ENCODE measurements at places on chromosomes 11 and 22. TPM values are rescaled to one million over a fixed set of nuclear protein-coding genes. Genes with fewer than 3 reads are reported as not detected.

OR52B6 gene
- not detected for total RNA-seq

DCDC1 gene
- total RNA-seq: not detected

- H3K4me3 ChIP-seq: no peak overlapping the region
- H3K27me3 ChIP-seq: peaks cover 2% of the 10 kb centered on the region
- DNase-seq: peak; percentile 17
- H3K27ac ChIP-seq: no peak overlapping the region
Observed at GRCh38 chr22:20156611-20157429, 6.0 kb upstream of the CCDC188 start.

HPS5 gene
- total RNA-seq: 24.5 TPM

SLC22A6 gene
- total RNA-seq: not detected

DNA sequence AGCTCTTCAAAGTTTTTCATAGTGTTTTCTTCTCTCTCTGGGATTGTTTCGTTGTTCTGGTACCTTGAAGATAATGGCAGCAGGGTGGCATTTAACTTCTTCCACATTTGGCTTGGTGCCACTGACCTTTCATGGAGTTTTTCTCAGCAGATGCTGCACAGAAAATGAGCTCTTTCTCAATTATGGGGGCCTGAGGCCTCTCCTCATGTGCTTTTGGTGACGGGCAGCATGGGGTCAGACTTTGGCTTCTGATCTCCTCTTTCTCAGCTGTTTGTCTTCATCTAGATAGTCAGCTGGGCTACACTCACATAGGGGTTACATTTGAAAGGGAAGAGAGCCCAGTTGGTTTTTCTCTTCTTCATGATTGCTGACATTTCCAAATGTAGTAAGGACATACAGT lies 76.3 kb downstream of the FAT3 start:
- no peaks in the 10 kb centered on the region for H3K27me3 ChIP-seq
- H3K4me3 ChIP-seq: no peak overlapping the region
- no peaks in the 10 kb centered on the region for H3K4me1 ChIP-seq
- no peak overlapping the region for H3K27ac ChIP-seq
- H3K36me3 ChIP-seq: no peaks in the 10 kb centered on the region

DNA sequence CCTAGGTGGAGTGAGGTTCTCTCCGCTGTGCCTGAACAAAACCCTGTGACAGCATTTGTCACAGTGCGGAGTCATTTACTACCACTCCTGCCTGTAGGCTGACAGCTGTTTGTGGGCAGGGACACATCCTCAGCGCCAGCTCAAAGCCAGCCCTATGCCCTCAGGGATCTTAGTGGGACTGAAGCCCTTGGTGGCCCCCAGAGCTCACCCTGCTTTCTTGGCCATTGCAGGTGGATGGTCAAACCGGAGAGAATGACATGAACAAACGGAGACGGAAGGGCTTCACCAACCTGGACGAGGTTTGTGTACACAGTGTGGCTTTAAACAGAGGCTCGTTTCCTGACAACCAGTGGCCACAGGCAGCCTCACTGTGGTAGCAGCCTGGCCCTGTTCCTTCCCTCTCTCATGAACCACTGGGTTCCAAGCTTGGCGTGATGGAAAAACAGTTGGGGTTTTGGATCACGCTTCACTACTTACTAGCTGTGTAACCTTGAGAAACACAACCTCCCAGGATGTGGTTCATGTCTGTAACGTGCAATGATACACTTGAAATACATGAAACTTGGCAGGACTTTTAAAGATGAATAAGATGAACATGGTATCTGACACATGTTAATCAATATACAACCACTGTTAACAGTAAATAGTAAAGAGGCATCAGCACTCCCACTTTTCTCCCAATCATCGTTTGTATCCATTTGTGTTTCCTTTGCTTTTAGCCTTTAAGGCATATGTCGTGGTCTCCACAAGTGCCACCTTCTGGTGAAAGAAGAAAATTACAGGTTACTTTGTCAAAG lies 125.8 kb downstream of the MICAL2 start:
- H3K4me1 ChIP-seq: peaks cover 7% of the 10 kb centered on the region
- no peaks in the 10 kb centered on the region for H3K36me3 ChIP-seq
- no peak overlapping the region for H3K4me3 ChIP-seq
- DNase-seq: peak; percentile 48

RTN4R gene
- total RNA-seq: 0.87 TPM

CRYBA4 gene
- total RNA-seq: not detected

DNA sequence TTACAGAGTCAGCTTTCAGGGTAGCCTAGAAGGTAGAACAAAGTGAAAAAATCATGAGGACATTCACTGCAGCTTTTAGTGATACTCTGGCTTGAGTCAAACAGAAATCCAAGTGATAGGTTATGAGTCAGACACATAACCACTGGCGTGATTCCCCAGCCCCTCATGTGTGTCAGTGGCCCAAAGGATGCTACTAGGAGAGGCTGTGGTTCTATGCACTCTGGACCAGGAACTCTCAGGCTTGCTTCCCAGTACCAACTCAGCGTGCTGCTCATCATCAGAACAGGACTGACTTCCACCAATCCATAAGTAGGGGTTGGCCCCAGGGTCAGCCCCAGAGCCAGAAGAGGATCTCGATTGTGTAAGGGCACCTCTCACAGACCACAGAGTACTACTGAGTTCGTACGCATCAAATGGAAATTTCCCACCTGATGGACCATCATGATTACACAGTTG lies 116.8 kb downstream of the MED15 start:
- no peaks in the 10 kb centered on the region for H3K27me3 ChIP-seq
- H3K4me3 ChIP-seq: no peak overlapping the region
- peak; percentile 85 for DNase-seq
- H3K36me3 ChIP-seq: no peaks in the 10 kb centered on the region
- H3K27ac ChIP-seq: peak overlapping the region; percentile 89

- DNase-seq: peak; percentile 49
- H3K27me3 ChIP-seq: no peaks in the 10 kb centered on the region
- peak overlapping the region; percentile 35 for H3K27ac ChIP-seq
- no peaks in the 10 kb centered on the region for H3K36me3 ChIP-seq
Observed at GRCh38 chr11:120564573-120565311, 53.2 kb downstream of the GRIK4 start.

- no peak for DNase-seq
- no peaks in the 10 kb centered on the region for H3K4me1 ChIP-seq
- H3K27ac ChIP-seq: no peak overlapping the region
- no peaks in the 10 kb centered on the region for H3K27me3 ChIP-seq
Observed at GRCh38 chr11:18849406-18849805, 57.8 kb upstream of the PTPN5 start.

MEI1 gene
- 33.1 TPM for total RNA-seq

DNA sequence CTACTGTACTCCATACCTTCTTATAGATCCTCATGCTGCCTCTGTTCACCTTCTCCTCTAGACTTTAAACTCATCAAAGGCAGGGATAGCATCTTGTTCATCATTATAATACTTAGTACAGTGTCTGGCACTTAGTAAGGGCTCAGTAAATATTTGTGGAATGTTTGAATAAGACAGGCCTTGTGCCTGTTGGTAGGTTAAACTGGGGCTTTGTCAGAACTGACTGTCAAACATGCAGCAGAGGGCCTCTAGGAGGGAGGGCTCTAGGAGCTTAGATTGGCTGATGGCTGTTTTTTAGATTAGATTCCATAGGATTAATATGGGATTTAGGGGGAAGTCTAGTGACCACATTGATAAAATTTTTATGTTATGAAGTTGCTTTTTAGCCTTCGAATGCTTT lies 70.8 kb downstream of the RNF169 start:
- H3K36me3 ChIP-seq: no peaks in the 10 kb centered on the region
- no peaks in the 10 kb centered on the region for H3K4me1 ChIP-seq
- H3K27ac ChIP-seq: no peak overlapping the region
- no peak for DNase-seq
- H3K4me3 ChIP-seq: no peak overlapping the region

DNA sequence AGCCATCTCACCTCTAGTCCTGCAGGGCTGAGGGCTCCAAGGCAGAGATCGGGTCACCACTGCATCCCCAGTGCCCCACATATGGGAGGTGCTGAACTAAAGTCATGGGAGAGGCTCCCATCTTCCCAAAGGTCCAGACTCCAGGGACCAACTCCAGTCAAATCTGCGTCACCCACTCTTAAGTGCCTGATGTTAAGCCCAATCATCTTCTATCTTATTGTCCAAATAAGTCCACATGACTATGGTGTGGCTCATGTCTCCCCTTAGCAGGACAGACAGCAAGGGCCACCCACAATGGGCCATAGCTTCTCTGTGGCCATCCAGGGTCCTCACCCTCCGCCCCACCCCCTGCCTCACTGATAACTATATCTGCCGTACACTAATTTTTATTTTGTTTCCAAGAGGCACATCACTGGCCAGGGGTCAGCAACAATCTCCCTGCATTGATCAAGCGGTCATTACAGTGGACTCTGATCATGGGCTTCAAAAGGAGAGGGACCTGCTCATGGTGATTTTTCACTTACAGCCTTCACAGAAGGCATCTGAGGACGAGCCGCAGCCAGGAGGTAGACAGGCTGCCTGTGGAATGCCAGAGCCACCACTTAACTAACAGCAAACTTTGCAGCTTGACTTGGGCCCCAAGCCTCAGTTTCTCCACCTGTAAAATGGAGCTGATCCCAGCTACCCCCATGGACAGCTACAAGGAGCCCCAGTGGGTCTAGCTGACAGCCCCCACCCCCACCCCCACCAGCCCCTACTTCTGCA lies 23.3 kb downstream of the MYH9 start:
- H3K4me3 ChIP-seq: no peak overlapping the region
- no peaks in the 10 kb centered on the region for H3K27me3 ChIP-seq
- DNase-seq: no peak
- peaks cover 73% of the 10 kb centered on the region for H3K4me1 ChIP-seq
- H3K27ac ChIP-seq: peak overlapping the region; percentile 58

DNA sequence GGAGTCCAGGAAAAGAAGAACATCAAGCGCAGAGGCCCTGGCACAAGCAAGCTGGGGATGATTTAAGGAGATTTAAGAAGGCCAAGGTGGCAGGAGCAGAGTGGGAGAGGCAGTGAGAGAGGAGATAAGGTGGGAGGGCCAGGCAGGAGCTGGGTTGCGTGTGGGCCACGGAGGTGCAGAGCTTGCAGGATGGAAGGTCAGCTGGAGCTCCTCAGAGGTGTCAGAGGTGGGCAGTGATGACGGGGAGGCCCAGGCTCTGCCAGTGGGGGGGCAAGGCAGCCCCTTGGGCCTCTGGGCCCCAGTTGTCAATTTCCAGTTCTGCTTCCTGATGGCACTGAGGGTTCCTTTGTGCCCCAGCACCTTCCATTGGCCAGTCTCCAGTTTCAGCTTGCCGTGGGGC lies 6.5 kb downstream of the FRMD8 start:
- no peak overlapping the region for H3K4me3 ChIP-seq
- H3K36me3 ChIP-seq: peaks cover 8% of the 10 kb centered on the region
- no peak overlapping the region for H3K27ac ChIP-seq

DGCR6 gene
- total RNA-seq: 0.13 TPM

UBQLN3 gene
- not detected for total RNA-seq

GRCh38 chr11:133480722-133481121 lies 51.6 kb downstream of the OPCML start:
- no peak for DNase-seq
- no peak overlapping the region for H3K4me3 ChIP-seq
- H3K4me1 ChIP-seq: no peaks in the 10 kb centered on the region
- H3K36me3 ChIP-seq: no peaks in the 10 kb centered on the region

PLAAT2 gene
- 4.6 TPM for total RNA-seq

LRRN4CL gene
- total RNA-seq: not detected

DNA sequence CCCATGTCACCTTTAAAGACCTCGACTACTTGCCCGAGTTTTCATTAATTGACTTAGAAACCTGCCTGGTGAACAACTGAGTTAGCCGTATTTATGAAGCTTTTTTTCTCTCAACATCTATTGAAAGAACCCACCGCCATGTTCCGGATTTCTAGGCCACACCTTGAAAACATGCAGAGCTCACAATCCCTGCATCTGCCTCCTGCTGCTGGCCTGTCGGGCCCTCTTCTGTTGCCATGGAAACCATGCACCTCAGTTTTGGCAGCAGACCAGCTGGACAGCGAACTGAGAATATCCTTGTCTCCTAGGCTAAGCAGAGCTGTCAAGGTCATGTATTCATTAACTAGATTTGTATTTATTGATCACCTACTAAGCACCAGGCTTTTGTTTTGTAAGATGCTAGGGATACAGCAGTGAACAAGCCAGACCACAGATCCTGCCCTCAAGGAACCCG lies 4.3 kb upstream of the PATZ1 start:
- no peaks in the 10 kb centered on the region for H3K27me3 ChIP-seq
- no peak overlapping the region for H3K27ac ChIP-seq
- DNase-seq: no peak
- H3K4me3 ChIP-seq: no peak overlapping the region
- H3K4me1 ChIP-seq: peaks cover 3% of the 10 kb centered on the region
- no peaks in the 10 kb centered on the region for H3K36me3 ChIP-seq

OR5J2 gene
- not detected for total RNA-seq

ELMOD1 gene
- not detected for total RNA-seq

PICK1 gene
- 15.9 TPM for total RNA-seq
